Fibroblast of skin of left quadriceps (primary cell): ENCODE measurements at places on chromosomes 4 and X.

DNA sequence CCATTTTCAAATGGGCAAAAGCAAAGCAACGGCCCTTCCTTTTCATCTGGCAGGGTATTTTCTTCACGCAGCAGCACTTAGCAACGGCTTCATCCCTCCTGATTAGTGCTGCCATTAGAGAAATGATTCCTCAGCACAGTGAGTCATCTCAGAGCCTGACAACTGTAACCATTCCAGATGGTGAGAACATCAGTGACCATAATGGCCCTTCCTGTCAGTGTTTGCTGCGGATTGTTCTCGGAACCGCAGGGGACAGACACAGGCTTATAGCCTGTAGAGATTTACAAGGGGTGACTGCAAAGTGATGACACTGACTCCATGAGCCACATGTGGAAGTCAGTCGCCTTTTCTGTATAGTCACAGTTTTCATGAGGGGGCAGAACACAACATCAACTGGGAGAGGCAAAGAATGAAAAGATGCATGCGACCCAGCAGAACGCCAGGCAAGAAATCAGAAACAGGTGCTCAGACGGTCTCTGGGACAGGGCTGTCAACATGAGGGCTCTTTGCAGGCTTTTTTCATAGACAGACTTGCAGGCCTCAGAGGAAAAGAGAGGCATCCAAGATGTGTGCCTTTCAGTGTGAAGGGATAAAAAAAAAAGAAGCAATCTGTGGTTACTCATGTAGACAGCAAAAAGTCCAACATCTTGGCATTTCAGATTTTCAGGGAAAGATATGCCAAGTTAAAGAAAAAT, 69.9 kb upstream of the FBXW7 start:
- peak; percentile 44 for DNase-seq

DNA sequence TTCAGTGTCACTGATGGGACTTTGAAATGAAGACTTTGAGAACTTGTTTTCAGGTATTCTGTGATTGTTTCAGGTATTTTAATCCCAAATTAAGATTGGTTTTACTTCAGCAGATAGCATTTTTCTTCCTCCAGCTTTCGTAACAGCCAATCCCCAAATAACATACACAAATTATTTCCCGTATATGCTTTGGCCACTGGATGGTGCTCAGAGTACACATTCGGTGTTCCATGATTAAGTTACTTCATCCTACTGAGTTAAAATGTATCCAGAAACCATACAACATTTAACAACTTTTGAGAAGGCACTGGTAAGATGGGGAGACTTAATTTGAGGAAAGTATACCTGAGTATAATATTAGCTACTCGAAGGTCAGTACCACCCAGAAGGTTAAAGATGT, 233.4 kb upstream of the FAM47A start:
- DNase-seq, result no peak

DNA sequence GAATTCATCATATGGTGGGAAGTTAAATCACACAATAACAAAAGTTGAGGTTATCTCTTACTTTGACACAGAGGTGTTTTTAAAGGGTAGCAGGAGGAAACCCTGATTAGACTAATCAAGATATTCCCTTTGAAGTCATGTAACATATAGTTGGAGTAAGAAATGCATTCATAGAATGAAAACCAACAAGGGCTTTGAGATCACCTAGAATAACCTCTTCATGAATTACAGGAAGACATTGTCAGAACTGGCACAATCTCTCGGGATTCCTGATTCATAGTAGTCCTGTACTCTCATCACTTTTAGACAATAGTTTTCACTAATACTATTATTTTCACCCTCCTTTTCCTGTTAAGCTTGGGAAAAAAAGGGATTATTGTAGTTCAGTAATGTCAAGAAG, 170.2 kb downstream of the PPP3CA start:
- DNase-seq, result no peak

GRCh38 chr4:1276984-1277383, 12.7 kb upstream of the MAEA start:
- no peak for DNase-seq

- DNase-seq, result no peak
These were observed 1.4 kb downstream of the EDNRA start for GRCh38 chr4:147482281-147482680.

DNA sequence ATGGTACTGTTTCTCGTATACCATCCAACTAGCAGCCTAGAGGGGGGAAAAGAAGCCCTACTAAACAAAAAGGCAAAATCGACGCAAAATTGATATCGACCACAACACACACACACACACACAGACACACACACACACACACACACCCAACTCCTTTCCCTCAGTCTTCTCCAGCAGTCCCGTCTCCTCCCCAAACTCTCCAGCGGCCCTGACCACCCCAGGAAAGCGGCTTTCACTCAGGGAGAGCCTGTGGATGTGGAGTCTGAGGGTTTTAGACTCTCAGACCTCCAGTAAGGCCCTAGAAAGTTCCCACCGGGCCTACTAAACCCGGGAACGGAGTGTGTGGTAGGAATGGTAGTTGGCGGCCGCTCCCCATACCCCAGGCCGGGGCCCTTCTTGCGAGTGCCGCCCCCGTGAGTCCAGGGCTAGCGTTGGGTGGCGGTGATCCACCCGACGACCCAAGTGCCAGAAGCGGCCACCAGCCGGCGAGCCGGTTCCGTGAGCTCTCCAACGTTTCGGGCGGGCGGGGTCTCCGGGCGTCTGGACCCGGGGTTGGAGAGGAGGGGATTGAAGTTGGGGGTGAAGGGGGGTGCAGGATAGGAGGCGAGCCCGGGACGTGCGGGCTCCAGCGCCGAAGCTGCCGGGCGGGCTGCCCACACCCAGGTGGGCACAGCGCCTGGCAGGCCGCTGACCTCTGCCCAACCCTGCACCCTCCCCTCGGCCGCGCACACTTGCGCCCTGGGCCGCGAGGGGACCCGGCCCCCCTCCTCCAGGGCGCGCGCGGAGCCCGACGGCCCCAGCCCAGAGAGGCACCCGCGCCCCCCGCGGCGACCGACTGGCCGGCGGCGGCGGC, 13.7 kb downstream of the ARX start:
- no peak for DNase-seq

GRCh38 chr4:128301979-128302378, 14.4 kb upstream of the PGRMC2 start:
- no peak for DNase-seq

- peak; percentile 55 for DNase-seq
These were observed 21.8 kb upstream of the CSF2RA start for GRCh38 chrX:1246816-1247215.

- DNase-seq, result no peak
These were observed 325.3 kb upstream of the RASGEF1B start for GRCh38 chr4:81796790-81797528.

DNA sequence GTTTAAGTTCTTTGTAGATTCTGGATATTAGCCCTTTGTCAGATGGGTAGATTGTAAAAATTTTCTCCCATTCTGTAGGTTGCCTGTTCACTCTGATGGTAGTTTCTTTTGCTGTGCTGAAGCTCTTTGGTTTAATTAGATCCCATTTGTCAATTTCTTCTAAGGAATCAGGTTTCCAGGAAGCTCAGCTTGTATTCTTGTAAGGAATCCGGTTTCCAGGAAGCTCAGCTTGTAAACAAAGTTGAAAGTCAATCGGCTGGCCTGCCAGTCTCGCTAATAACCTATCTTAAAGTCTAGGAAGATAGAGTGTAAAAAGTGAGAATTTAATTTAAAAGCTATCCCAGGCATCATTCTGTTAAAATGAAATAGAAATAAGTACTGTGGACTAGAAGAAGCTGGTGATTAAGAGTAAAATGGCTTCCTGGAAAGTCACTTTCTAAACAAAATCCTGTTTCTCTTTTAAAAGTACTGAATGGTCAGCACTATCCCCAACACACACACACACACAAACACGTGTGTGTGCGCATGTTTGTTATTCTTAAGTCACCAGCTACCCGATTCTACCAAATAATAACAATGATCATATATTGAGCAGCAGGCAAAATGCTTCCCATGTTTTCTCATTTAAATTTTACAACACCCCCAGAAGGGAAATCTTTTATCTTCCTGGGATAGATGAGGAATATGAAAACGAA, 171.7 kb downstream of the PAPSS1 start:
- no peak for DNase-seq

DNA sequence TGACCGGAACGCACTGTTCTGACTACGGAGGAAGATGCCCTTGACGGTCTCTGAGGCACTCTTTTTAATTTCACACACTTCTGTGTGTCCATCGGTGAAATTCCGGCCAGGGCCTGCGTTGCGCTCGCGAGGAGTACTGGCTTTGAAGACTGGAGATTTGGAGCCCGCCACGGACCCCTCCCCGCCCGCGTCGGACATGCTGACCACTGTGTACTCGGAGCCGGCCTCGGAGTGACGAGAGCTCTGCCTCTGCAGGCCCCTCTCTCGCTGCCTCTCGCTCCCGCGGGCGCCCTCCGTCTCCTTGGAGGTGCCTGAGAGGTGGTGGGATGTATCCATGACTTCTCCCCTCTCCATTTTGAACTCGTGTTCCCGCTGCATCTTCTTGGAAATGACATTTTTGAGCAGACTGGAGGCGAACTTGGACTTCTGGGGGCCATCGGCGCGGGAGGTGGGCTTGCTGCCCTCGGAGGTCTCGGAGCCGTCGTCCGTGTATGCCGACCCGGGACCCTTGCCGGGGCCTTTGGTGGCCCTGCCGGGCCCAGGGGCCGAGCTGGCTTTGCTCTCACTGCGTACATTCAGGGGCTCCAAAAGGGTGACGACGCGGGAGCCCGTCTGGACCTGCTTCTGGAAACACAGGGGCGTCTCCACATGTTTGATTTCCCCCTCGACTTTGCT, 5.7 kb downstream of the C4orf54 start:
- DNase-seq, result no peak

GRCh38 chrX:2632533-2633504, 58.3 kb upstream of the CD99 start:
- no peak for DNase-seq

DNA sequence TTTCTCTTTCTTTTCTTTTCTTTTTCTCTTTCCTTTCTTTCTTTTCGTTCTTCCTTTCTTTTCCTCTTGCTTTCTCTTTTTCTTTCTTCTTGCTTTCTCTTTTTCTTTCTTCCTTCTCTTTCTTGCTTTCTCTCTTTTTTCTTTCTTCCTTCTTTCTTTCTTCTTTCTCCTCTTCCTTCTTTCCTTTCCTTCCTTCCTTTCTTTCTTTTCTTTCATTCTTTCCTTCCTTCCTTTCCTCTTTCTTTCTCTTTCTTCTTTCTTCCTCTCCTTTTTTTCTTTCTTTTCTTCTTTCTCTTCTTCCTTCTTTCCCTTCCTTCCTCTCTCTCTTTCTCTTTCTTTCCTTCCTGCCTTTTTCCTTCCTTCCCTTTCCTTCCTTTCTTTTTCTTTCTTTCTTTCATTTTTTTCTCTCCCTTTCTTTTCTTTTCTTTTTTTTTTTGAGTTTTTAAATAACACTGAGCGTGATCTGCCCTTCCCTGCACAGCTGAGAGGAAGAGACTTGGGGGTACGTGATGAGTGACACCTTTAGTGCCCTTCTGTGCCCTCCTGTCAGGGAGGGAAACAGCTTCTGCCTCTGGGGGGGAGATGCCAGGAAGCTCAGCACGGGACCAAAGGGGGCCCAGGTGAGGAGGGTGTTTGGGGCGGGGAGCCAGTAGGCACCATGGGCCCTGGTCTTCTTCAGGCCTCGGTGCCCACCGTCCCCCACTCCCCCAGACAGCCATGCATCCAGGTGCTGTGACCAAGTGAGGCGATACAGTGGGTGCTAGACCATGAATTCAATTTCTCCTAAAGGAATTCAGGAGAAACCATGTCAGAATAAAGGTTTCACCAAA, 36.6 kb upstream of the CDKN2AIP start:
- DNase-seq, result no peak

- no peak for DNase-seq
These were observed 24.9 kb upstream of the HUWE1 start for GRCh38 chrX:53711436-53711835.

DNA sequence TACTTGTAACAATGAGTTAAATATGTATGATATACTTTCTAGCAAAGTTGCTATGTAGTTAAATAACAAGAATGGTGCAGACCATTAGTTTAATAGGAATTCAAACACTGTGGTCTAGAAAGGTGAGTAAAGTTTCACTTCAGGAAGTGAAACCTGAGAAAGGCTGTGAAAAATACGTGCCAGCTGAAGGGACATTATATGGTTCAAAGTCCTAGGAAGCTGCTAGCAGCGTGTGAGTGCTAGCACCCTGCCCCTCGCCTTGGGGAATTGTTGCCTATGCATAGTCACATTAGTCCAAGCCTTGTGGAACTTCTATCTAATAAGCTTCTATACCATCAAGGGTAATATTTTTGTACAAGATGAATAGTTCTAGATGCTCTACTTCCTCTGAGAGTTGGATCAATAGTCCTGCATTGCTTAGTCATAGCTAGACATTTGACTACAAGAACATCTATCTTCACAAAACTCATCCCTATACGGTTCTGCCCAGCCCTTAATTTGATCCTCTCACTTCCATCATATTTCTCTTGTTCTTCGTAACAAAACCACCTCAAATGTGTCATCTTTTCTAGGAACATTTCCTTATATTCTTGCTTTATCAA, 45.8 kb upstream of the ARSJ start:
- DNase-seq, result no peak

GRCh38 chr4:26369581-26369980, 48.8 kb downstream of the RBPJ start:
- no peak for DNase-seq

DNA sequence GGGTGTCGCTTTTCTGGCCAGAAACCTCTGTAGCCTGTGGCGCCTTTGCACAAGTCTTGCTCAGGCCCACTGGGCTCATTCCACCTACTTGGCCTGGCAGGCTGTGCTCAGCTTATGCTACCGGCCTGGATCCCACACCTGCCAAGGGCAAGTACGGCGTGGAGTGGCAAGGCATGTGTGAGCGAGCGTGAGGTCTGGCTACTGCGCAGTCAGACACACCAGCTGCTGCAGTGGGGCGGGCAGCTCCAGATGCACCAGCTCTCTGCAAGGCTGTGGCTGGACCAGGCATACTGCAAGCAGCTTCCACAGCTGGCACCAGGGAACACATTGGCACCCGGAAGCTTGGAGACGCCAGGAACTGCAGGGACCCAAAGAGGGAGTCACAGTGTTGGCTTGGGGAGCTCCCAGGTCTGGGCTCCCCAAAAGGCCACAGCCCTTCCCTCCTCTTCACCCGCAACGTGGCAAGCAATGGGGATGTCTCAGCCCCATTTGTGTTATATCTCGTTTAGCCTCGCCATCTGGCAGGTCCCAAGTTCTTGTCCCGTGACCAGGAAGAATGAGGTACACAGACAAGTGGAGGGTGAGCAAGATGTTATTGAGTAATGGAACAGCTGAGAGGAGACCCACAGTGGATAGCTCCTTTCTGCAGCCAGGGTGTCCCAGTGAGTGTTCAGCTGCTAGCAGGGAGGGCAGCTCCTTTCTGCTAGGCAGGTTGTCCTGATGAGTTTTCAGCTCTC, 3.8 kb upstream of the FBXW7 start:
- DNase-seq, result no peak

- no peak for DNase-seq
These were observed 661 bp downstream of the S100P start for GRCh38 chr4:6694177-6694901.

- DNase-seq, result no peak
These were observed 9.5 kb downstream of the EPGN start for GRCh38 chr4:74317616-74318246.
